HuH-7.5 (cell line): ENCODE measurements at places on chromosomes 5 and 9.

- no peak for DNase-seq
Measured at GRCh38 chr5:50975840-50976239, 309.4 kb downstream of the PARP8 start.

GRCh38 chr9:127093319-127094020 is 29.0 kb downstream of the ANGPTL2 start:
- DNase-seq, result no peak

- peak; percentile 84 for DNase-seq
Measured at GRCh38 chr9:128724744-128725211, 851 bp upstream of the ZDHHC12 start.

DNA sequence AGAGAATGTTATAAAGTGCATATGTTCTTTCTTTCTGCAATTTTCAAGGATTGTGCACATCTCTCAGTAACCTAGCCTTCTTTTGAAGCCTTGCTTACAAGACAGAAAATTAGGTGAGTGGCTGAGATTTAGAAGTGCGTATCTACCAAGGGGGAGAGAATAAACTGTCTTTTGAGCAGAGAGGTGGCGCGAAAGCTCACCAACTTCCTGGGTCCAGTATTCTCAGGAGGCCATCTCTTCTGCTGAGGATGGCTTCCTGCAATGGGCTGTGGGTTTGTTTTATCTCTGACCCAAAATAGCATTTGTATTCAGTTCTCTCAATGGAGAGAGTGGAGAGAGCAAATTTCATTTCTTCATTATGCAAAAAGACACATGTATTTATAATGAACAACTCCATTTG is 75.4 kb upstream of the RPS23 start:
- no peak for DNase-seq

GRCh38 chr9:122536134-122536533 is 9.0 kb upstream of the OR1N1 start:
- DNase-seq, result no peak

GRCh38 chr5:111984044-111984443 is 227.1 kb upstream of the NREP start:
- DNase-seq, result no peak

DNA sequence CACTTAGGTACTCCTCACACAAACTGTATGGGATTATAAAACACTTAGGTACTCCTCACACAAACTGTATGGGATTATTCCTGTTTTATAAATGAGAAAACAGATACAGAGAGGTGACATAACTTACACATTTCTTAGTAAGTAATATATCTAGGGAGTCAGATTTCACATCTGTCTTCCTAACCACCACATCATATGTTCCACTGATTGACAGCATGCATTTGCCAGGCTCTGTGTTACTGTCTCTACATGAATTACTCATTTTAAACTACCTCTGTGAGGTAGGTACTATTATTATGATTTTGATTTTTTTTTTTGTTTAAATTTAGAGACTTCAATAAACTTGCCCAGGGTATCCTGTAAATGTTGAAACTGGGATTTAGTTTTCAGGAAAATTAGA is 232.7 kb downstream of the CCDC171 start:
- DNase-seq, result no peak

DNA sequence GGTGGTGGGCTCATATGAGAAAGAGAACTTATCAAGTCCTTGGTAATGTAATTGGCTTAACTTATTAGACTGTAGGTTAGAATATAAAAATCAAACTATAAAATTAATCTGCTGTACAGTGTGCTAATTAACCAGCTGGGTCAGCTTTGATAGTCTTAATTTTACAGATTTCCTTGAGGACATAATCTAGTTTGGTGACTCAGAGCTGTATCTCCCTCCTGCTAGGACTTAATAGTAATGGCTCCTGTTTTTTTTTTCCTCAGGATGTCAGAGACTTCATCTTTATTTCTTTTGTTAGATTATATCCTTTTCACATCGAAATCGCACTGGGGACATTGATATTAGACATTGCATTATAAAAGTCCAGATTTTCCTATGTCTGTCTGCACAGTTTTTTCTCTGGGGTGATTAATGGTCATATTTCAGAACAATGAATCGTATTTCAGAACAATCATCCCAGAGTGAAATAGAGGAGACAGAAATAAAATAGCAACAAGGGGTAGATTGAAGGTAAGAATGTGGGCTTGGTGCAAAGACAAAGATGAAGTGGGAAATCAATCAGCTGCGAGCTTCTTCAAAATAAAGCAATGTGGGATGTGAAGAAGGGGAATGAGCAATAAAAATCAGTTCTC is 346.4 kb upstream of the RIOK2 start:
- no peak for DNase-seq

DNA sequence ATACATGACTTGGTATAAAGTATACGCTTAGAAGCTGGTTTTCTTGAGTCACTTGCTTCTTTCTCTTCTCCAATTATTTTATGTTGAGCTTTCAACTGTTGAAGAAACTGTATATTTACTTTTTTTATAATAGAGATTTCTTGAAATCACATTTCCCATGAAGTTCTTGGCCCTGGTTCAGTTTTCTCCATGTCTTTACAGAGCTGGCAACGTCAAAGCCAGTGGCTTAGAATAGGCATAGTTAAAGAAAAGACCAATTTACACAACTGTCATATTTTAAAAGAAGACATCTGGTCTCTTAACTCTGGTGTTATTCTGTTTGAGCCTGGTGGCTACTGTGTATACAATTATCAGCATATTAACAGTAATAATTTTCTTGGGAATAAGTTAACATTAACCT is 1249.3 kb downstream of the CDH12 start:
- no peak for DNase-seq

DNA sequence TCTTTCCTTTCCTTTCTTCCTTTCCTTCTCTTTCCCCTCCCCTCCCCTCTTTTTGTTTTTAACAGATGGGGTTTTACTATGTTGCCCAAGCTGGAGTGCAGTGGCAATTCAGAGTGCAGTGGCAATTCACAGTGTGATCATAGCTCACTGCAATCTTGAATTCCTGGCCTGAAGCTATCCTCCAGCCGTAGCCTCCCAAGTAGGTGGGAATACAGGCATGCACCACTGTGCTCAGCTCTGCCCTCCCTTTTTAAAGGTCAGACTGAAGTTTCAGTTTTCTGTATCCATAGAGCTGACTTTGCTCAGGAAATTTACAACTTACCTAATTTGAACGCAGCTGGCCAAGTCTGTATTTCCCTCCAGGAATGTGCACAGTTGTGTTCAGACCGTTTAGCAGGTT is 696 bp downstream of the CCL28 start:
- DNase-seq, result no peak

DNA sequence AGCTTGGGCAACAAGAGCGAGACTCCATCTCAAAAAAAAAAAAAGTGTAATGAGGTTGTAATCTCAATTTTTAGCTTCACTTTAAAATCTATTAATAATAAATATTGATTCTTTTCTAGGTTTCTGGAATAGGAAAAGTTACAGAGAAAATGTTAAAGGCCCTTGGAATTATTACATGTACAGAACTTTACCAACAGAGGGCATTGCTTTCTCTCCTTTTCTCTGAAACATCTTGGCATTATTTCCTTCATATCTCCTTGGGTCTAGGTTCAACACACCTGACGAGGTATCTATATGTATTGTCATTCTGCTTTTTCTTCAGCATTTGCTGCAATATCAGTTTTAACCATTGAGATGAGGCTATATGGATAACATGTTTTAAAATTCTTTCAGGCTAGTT is 26.6 kb upstream of the ANKDD1B start:
- no peak for DNase-seq

GRCh38 chr9:72596451-72597180 is 75.2 kb downstream of the TMC1 start:
- no peak for DNase-seq

- DNase-seq, result no peak
Measured at GRCh38 chr9:131661568-131662288, 78.1 kb downstream of the RAPGEF1 start.

DNA sequence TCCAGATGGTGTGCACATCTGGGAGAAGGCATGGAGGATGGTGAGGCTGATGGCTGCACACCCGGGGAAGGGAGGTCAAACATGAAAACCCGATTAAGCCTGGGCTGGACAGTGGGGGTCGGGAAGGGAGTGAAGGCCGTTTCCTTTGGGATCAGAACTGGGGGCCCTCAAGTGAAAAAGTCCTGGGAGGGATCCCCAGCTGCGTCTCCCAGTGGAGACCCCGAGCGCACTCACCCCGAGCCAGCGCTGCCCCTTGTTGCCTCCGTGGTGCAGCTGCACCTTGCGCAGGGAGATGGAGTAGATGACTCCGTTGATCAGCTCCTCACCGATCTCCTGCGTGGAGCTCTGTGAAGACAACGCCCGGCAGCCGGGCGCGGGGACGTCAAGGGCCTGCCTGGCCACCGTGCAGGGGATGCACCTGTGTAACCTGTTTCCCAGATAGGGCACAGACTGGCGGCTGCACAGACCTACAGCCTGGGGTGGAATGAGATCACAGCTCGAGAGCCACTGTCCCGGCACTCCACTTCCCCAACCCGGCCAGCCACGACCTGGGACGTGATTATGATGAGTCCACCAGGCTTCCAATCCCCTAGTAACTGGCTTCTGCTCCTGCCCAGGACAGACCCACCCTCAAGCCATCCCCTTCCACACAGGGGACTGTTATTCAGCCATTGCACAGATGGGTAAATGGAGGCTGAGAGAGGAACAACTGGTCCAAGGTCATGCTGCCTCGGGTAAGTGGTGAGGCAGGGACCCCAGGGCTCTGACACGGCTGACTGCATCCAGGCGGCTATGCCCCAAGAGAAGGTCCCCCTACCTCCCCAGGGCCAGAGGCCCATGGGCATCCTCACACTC is 9.0 kb downstream of the RALGDS start:
- DNase-seq, result no peak

DNA sequence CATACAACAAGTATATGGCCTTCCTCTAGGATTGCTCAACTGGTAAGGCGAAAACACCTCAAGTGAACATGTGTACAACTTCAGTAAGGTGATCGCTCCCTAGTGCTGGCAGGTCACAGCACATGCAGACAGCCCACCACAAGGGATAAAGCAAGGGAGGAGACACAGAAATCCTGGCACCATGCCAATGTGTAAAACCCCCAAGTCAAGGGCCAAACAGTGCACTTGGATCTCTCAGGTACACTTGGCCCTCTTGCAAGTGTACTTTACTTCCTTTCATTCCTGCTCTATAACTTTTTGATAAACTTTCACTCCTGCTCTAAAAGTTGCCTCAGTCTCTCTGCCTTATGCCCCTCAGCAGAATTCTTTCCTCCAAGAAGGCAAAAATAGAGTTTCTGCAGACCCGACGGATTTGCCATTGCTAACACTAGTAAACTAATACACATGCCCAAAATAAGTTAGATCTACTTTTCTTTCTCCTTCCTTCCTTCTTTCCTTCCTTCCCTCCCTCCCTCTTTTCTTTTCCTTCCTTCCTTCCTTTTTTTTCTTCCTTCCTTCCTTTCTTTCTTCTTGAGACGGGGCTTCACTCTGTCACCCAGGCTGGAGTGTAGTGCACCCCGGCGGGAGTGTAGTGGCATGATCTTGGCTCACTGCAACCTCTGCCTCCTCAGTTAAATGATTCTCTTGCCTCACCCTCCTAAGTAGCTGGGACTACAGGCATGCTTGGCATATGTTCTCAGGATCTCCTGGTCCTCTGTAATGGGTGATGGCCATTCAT is 6.8 kb upstream of the LNPEP start:
- no peak for DNase-seq

DNA sequence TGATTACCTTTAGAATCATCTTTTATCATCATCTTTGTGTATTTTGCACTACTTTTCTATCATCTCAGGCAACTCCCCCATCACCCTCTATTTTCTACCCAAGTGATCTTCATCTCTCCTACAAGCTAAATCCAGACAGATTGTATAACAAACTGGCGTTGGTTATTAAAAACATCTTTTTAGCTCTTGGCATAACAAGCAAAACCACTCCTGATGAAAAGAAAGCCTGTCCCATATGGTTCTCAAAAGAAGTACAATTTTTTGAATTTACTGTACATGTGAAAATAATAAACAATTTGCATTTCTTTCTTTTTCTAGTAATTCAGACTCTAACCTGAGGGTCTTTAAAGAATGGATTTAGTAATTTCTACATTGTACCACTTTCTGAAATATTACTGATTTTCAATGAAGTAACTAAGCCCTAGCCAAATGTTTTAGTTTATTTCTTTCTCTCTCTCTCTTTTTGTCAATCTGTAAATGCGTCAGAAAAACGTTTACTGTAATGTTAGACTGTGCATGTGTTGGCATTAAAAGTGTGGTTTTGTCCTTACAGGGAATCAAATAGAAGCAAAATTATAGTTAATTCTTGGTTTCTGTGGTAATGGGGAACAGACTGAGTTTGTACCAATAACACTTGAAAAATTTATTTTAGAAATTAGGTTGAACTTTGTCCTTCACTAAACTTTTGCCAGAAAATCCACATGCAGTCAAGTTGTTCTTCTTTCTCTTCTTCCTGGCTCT is 52.5 kb upstream of the RPS23 start:
- DNase-seq, result no peak

DNA sequence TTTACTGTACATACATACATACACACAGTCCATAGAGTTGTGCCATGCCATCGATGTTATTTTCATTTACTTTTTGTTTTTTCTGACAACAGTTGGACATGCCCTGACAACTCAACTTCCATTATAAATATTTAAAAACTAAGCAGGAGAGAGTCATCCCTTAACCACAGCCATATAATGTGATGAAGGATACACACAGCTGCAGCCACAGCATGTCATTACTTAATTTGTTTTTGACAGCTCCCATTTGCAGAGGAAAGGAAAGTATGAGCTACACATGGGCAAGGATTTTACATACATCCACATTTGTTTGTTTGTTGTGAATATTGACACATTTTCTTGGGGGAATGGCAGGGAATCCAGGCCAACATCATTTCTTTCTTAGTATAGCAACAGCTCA is 91.5 kb upstream of the TUT7 start:
- no peak for DNase-seq

- DNase-seq, result no peak
Measured at GRCh38 chr5:44619875-44620610, 188.7 kb upstream of the MRPS30 start.

GRCh38 chr9:123784518-123784917 is 145.4 kb downstream of the DENND1A start:
- no peak for DNase-seq

- no peak for DNase-seq
Measured at GRCh38 chr5:153256-153655, 38.0 kb upstream of the LRRC14B start.

- DNase-seq, result no peak
Measured at GRCh38 chr5:103216697-103217096, 41.9 kb upstream of the MACIR start.

- no peak for DNase-seq
Measured at GRCh38 chr5:31763424-31763823, 124.5 kb downstream of the PDZD2 start.
